NCI-H1417 treated with DMSO at 0.1 percent for 48 hours (cell line): ENCODE measurements at places on chromosomes 12 and 14.
A peak's percentile ranks its signal among the peaks of the same experiment; 100 is the strongest.

- no peak for DNase-seq
These were observed 539.3 kb upstream of the TBX3 start for GRCh38 chr12:115223322-115223721.

DNA sequence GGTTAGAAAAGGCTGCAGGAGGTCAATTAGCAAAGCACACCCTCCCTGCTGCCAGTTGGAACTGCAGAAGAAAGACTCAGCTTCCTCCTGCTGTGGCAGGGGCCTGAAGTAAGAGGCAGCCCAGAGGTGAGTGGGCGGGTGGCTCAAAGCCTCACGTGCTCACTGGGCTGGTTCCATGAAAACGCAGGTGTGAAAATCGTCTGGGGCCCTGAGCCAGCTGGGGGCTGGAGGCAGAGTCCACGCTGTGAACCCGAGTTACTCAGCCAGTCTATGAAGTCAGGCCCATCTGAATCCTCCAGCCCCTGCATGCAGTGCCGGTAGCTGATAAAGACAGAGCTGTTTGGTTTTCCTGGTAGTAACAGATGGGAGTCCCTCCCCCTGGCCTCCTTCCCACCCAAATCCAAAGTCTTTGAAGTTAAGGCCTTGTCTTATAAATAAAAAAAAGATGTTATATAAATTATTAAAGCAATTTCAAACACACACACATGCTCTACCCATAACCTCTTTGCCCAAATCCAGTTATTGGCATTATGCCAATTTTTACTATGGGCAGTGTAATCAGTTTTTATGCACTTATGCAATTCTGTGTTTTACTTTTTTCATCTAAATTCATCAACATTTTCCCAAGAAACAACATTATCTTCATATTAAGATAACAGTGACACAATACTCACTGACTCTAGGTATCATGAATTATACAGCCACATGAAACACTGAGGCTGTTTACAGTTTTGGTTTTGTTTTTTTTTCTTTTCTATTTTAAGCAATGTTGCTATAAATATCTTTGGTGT is 57.9 kb upstream of the PNMA1 start:
- peak; percentile 76 for DNase-seq

GRCh38 chr14:50099335-50099734 is 17.0 kb downstream of the VCPKMT start:
- DNase-seq = no peak

DNA sequence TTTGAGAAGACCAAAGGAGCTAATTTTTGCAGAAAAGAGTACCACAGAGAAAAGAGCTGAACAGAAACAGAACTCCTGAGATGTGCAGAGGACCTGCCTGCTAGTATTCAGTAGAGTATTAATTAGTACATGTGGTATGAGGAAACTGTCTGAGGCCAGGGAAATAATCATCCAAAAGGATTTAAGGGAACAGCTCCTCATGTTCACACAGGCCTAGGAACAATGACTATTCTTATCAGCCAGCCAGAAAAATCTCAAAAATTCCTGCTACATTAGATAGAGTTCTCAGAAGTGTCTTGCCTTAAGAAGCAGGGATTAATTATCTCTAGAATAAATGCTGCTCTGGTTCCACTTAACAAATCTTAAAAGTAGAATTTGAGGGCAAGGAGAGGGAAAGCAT is 36.4 kb downstream of the PKP2 start:
- DNase-seq = no peak

- DNase-seq = no peak
These were observed 43.6 kb upstream of the NID2 start for GRCh38 chr14:52112336-52113018.

GRCh38 chr12:8018666-8019581 is 13.6 kb upstream of the FOXJ2 start:
- no peak for DNase-seq
